GM12892 (cell line): ENCODE measurements at places on chromosomes 5 and 9.

GRCh38 chr5:160382346-160382745 is 11.9 kb upstream of the C1QTNF2 start:
- no peak for DNase-seq

DNA sequence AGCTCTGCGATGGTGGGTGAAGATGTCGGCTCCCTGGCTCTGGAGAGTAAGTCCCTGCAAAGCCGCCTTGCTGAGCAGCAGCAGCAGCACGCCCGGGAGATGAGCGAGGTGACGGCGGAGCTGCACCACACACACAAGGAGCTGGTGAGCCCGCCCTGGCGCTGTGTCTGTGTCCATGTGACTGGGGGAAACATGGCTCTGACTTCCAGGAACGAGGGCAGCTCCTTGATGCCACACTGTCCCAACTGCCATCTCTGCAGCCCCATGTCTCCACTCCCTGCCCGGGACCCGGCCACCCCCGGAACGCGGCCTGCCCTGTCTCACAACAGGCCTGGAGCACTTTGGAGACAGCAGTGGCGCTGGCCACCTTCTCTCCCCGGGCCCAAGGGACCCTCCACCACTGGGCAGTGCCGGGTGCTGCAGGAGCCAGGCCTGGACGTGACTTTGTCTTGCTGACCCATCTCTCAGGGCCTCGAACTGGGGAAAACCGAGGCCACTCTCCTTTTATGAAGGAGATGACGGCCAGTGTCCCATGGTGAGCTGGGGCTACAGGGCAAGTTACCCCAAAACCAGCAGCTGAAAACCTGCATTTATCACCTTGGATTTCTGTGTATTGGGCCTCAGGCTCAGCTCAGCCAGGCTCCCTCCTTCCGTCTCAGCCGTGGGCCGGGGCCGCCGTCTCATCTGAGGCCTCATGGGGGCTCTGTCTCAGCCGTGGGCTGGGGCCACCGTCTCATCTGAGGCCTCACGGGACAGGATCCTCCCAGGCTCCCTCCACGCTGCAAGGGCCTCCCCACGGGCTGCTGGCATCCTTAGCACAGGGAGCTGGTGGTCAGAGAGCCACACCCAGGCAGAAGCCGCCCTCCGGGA is 28.6 kb downstream of the CEP72 start:
- DNase-seq: no peak

DNA sequence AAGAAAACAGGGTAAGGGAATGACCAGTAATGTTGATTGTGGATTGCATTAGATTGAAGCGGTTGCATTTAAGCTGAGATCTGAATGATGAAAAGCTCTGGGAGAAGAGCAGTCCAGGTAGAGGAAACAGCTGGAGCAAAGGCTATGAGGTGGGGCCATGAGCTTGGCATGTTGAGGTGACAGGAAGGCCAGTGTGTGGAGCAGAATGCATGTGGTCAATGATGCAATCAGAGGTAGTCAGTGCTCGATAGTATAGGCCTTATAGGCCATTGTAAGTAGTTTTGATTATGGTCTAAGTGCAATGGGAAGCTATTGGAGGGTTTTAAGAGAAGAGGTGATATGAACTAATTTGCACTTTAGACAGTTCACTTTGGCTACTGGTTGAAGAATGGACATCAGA is 270.4 kb downstream of the ARHGAP26 start:
- no peak for DNase-seq

DNA sequence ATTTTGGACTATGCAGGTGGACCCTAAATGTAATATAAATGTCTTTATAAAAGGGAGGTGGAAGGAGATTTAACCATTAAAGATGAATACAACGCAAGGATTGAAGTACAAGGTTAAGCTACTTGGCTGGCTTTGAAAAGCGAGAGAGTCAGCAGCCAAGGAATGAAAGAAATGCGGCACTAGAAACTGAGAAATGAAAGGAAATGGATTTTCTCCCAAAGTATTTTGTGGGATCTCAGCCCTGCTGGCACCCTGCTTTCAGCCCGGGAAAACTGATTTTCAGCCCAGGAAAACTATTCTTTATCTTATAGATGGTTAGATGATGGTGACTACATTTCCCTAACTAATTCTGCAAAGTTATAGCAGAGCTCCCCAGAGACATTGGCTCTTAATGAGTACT is 1349.6 kb upstream of the C9orf72 start:
- DNase-seq: no peak

DNA sequence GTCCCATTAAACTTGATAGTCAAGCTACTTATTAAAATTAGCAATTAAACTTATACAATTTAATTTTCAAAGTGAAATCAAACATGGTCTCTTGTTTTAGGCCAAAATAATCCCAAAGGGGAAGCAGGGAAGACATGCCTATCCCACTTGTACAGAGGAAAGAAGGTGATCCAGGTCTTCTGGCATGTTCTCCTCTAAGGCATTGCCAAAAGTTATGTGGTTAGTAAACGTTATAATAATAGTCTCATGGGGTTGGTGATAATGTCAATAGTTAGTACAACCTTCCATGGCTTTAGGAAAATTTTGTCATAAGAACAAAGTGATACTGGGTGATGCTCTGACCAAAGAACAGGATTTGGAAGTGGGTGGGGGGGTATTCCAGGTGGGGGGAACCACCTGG is 52.8 kb downstream of the ROR2 start:
- DNase-seq: no peak

GRCh38 chr9:121610638-121610953 is 40.8 kb upstream of the DAB2IP start:
- no peak for DNase-seq

DNA sequence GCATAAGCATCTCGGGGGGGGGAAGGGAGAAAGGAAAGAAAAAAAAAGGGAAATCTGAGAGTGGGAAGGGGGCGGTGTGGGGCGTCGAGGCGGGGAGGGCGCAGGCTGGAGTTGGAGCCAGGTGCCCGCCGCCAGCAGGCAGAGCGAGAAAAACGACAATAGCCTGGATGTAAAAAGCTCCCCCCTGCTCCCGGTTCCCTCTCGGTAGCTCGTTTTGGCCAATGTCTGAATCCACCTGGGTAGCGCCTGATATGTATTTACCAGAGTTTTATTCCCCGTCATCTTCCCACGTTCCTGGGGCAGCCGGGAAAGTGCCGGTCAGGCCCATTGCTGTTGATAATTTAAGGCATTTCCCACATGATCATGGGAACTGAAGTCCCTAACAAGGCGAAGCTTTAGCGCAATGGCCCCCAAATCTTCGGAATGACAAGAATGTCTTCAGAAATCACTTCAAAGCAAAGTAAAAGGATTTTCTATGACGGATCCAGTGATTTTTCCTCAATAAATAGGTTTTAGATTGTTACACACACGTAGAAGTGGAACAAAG is 3.0 kb upstream of the OTP start:
- DNase-seq: no peak

- no peak for DNase-seq
These were observed 33.1 kb downstream of the MFAP3 start for GRCh38 chr5:154071799-154072413.

DNA sequence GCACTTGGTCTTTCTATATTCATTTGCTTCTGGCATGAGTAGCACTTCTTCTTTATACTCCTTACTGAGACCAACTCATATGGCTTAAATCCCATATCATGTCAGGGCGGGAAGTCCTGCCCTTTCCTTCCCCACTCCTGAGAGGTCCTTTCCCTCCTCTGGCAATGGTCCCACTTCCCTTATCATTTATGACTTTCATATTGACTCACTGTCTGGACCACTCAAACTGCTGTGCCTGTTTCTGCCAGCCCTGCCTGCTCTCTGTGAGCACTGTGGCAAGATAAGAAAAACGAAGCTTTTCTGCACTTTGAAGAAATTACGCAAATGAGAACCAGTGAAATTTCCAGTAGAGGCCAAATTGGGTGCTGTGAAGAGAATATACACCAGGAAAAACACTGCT is 58.1 kb downstream of the ZNF474 start:
- DNase-seq: no peak

DNA sequence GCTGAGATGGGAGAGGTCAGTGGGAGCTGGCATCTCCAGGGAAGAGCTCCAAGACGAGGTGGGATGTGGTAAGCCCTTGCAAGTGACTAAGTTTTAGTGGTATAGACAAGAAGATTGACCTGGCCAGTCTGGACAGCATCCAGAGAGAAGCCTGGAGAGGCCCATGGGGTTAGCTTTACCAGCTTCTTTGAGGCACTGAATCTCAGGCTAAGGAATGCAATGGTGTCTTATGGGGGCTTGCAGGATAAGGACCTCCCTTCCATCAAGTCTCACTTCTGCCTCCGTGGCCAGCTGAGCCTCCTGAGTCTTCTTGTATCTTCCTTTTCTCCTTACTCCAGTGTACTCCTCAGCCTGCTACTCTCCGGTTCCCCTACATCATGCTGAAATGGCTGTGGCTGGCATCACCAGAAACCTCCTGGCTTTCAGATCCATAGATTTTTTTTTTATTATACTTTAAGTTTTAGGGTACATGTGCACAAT is 56.5 kb upstream of the JADE2 start:
- no peak for DNase-seq

DNA sequence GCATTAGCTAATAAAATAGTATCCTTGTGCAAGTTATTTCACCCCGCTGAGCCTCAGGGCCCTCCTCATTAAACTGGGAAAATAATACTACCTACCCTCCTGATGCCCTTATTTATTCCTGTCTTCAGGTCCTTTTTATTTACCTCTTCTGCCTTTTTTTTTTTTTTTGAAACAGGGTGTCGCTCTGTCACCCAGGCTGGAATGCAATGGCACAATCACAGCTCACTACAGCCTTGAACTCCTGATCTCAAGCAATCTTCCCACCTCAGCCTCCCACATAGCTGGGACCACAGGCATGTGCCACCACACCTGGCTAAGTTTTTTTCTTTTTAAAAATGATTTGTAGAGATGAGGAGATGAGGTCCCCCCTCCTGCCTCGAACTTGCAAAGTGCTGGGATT is 20.9 kb downstream of the HBEGF start:
- no peak for DNase-seq

- DNase-seq: no peak
These were observed 130.9 kb downstream of the NMUR2 start for GRCh38 chr5:152274224-152274623.

DNA sequence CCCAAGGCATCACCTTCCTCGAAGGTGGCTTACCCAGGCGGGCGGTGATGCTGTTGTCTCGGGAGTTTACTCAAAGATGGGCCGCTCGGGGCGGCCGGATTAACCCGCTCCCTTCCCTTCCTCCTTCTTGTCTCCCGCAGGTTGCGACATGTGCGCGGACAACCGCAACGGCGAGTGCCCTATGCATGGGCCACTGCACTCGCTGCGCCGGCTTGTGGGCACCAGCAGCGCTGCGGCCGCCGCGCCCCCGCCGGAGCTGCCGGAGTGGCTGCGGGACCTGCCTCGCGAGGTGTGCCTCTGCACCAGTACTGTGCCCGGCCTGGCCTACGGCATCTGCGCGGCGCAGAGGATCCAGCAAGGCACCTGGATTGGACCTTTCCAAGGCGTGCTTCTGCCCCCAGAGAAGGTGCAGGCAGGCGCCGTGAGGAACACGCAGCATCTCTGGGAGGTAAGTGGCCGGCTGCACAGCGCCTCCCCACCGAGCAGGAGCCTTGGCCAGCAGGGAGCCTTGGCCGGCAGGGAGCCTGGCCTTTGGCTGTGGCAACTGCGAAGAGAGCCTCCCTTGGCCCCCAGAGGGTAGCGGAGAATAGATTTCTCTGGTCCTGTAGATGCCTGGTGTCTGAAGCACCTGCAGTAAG is 10.6 kb downstream of the PRDM6 start:
- DNase-seq: no peak

- DNase-seq: no peak
These were observed 108.5 kb downstream of the EBF1 start for GRCh38 chr5:158990979-158991775.

GRCh38 chr9:2727966-2728613 is 10.8 kb downstream of the KCNV2 start:
- no peak for DNase-seq

GRCh38 chr9:14428781-14429230 is 114.9 kb upstream of the NFIB start:
- DNase-seq: peak; percentile 10

- DNase-seq: no peak
These were observed 108.6 kb downstream of the TRIO start for GRCh38 chr5:14251733-14252132.

GRCh38 chr5:174291162-174291561 is 245.7 kb downstream of the NSG2 start:
- no peak for DNase-seq

GRCh38 chr9:85036496-85036895 is 367.0 kb downstream of the NTRK2 start:
- DNase-seq: no peak

DNA sequence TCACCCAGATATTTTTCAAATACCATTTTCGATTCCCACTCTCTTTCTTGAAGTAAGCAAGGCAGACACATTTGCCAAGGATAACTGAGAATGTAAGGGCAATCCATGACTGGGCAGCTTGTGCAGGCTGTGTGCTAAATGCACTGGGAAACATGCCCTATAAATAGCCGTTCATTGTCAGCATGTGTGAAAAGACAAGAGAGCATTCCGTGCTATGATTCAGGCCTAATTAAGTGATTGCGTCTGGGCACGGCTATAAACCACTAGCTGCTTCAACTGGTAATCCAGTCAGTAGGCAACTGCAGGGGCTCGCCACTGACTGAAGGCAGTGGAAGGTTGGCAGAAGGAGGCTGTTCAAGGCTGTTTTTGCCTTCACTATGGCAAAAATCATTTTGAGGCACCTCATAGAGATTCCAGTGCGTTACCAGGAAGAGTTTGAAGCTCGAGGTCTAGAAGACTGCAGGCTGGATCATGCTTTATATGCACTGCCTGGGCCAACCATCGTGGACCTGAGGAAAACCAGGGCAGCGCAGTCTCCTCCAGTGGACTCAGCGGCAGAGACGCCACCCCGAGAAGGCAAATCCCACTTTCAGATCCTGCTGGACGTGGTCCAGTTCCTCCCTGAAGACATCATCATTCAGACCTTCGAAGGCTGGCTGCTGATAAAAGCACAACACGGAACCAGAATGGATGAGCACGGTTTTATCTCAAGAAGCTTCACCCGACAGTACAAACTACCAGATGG is at the start of gene HSPB3:
HSPB3 (plus strand) TSS at position 287 of the 745 bp plus-strand sequence; CDS start at position 378, 91 bp downstream.
- DNase-seq: no peak

DNA sequence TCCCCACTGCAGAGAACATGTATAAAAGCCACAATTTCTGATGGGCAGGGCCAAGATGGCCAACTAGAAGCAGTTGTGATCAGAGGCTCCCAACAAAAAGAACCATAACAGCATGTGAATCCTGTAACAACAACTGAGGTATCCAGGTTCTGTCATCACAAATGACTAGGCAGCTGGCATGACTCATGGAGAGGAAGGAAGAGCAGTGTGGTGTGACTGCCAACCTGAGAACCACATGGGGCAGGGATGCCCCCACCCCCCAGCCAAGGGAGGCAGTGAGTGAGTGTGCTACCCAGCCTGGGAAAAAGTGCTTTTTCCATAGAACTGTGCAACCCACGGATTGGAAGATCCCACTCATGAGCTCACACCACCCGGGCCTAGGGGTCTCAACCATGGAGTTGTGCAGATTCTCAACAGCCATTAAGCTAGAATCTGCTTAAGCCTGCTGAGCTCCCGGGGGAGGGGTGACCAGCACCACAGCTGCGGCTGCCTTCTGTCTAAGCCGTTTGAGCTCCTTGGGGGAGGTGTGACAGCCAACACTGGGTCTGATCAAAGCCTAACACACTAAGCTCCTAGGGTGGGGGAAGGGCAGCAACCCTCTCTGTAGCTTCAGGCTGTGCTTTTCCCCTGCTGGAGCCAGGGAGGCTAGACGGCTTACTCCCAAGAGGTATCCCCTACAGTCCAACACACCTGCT is 80.1 kb upstream of the DMAC1 start:
- DNase-seq: no peak
